NCI-H1417 treated with DMSO at 0.1 percent for 48 hours (cell line): ENCODE measurements at places on chromosomes 1 and 21.

DNA sequence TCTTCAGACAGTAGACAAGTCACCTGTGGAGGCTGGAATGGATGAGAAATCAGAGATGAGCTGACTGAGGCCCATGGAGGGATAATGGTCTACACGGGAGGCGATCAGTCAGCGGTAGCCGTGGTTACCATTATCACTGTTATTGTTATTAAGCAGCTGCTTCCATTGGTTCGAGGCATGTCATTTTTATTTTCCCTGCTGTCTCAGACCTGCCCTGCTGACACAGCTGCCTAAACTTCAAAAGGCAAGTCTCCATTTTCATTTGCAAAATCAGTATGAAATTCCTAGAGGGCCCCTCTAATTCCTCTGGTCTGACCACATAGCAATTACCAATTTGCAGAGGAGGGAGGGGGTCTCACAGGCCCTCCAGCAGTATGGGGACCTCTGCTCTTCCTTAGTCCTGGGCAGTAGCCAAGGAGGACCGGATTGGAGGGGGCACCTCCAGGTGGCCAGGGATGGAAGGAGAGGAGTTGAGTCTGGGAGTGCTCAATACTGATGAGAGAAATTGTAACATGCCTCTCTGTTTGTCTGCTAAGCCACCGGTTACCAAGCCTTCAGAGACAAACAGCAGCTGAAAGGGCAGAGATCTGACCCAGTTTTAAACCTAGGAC, 184.2 kb downstream of the TRABD2B start:
- DNase-seq = no peak

DNA sequence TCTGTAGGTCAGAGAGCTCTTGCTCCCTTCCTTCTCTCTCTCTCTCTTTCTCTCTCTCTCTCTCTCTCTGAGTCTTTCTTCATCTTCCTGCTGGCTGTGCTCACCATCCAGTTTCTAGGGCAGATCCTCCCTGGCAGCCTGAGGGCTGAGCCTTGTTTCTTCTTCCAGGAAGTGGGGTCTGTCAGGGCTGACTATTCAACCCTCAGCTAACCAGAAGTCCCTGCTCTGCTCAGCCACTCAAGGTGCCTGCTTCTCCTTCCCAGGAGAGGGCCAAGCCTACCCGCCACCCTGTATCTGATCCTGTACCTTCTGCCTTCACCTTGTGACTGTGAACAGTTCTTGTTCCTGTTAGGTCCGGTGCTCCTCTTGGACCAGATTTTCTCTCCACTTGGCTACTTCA, 107.6 kb upstream of the ETV3 start:
- DNase-seq = no peak

DNA sequence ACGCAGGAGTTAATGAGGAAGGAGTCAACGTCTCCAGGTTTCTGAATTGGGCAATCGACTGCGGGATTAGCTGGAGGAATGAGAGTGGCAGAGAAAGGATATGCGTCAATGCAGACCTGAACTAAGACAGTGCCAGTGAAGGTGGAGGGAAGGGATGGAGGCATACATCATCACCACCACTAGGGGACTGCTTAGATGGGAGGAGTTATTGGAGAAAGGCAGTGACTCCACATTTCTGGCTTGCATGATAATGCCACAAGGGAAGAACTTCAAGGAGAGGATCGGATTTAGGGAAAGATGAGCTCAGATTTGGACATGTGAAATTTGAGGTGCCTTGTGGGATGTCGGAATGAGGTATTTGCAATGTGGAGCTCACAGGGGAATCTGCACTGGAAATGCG, 17.5 kb downstream of the VASH2 start:
- DNase-seq = no peak

GRCh38 chr1:34190692-34191091, 14.0 kb downstream of the C1orf94 start:
- DNase-seq = no peak

DNA sequence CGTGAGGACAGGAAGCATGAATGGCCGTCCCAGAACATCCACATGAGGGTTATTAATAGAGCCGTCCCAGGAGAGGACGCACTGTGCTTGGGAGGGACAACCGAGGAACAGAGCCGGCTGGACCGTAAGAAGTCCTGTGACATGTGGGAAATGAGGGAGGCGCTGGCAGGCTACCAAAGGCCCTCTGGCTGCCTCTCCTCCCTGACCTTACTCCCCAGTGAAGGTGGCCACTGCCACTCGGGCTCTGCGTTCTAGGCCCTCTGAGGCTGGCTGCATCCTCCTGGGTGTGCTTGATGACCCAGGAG, 15.5 kb upstream of the NPPB start:
- DNase-seq = no peak

DNA sequence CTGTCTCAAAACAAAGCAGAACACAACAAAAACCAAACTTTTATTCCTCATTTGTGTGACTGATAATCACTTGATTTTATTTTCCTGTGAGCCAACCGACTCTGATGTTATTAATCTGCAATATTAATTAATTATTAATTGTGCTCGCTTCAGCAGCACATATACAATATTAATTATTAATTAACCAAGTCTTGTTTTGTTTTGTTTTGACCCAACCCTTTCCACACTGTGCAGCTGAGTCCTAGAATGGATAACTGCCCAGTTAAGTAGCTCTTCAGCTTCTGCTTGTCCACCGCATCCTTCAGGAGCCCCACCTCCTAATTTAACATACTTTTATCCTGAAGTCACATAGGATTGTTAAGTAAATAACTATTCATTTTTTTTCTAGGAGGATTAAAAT, 47.4 kb upstream of the EXO1 start:
- no peak for DNase-seq

GRCh38 chr1:175433532-175434282, 241.1 kb upstream of the KIAA0040 start:
- DNase-seq = no peak

DNA sequence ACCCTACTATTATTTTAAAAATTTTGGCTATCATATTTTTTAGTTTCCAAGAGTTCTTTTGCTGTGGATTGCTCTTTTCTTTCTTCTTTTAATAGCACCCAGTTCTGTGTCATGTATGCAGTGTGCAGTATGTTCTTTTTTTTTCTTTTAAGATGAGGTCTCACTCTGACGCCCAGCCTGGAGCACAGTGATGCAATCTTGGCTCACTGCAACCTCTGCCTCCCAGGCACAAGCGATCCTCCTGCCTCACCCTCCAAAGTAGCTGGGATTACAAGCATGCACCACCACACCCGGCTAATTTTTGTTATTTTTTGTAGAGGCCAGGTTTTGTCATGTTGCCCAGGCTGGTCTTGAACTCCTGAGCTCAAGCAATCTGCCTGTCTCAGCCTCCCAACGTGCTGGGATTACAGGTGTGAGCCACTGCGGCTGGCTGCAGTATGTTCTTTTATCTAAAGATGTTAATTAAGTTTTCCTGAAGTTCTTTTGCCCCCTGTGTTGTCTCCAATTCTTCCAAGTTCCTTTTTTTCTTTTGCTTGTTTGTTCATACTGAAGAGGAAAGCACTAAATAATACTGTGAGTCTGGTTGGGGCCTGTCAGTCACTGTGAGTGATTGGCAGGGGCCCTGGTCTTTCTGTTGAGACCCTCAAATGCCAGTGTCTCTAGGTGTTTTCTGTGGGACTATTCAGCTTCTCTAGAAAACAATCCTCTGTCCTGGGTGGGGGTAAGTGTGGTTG, 17.5 kb upstream of the TTC22 start:
- no peak for DNase-seq

- no peak for DNase-seq
Observed at GRCh38 chr1:87449348-87449963, 120.8 kb downstream of the LMO4 start.

- DNase-seq = no peak
Observed at GRCh38 chr1:204909109-204909508, 38.4 kb downstream of the NFASC start.

- no peak for DNase-seq
Observed at GRCh38 chr1:203328714-203329122, 22.2 kb downstream of the FMOD start.

DNA sequence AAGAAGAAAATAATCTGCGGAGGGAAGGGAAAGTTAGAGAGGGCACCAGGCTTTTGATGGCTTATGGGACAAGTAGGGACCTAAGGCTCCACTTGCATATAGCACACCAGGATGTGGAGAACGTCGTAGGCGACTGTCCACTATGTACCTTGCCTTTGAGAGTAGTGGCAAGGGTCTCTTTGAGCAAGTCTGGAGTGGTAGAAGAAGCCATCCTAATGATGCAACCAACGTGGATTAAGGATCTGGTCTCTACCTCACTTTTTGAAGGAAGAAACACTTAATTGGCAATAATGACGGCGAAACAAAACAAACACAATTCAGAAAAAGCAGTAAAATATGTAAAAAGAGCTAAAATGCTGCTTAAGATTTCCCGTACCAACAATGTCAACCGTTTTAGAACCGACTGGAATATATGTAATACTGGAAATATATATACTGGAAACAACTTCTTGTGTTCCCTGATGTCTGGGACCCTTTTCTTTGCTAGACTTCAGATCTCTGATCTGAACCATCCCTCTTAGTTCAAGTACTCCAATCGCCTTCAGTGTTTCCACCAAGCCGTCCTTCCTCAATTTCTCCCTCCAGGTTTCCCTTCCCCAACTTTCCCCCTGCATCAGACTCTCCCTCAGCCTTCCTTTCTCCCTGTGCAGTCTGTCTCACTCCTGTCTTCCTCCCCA, 821 bp upstream of the KHDRBS1 start:
- peak; percentile 15 for DNase-seq
